ENCODE measurements at places on chromosomes 11 and 22.

DNA sequence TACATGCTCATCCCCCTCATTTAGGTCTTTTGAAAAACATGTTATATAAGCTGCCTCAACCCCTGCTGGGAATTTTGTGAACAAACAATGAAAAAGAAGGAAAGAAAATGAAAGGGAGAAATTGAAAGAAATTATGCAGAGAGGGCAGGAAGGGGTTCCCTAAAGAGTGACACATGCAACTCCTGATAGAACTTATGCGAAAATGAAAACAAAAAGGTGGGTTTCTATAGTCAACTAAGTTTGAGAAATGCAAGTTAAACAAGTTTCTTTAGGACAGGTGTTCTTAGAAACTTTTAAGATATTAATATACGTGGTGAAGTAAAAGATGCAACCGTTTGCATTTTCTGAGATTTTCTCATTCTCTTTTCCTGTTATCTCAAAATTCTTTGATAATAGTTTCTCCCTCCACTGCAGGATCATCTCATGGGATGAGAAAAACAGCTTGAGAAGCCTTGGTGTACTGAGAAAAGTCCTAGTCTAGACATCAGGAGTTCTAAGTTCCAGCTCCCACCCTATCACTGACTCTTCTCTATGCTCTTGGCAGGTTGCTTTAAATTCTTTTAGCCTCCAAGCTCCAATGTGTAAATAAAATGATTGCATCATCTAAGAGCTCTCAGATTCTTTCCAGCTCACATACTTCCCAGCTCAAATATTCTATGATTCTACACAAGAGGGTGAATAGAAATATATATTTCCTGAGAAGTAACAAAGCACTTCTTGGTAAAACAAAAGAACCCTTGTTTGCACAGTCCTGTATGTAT is 109.2 kb downstream of the FAM76B start:
- DNase-seq = no peak

GRCh38 chr11:118820412-118821357 is 29.7 kb upstream of the DDX6 start:
- DNase-seq = peak; percentile 72

GRCh38 chr11:71572811-71573210 is 7.4 kb downstream of the KRTAP5-10 start:
- no peak for DNase-seq

- DNase-seq = no peak
Measured at GRCh38 chr11:24249921-24250320, 246.9 kb upstream of the LUZP2 start.

DNA sequence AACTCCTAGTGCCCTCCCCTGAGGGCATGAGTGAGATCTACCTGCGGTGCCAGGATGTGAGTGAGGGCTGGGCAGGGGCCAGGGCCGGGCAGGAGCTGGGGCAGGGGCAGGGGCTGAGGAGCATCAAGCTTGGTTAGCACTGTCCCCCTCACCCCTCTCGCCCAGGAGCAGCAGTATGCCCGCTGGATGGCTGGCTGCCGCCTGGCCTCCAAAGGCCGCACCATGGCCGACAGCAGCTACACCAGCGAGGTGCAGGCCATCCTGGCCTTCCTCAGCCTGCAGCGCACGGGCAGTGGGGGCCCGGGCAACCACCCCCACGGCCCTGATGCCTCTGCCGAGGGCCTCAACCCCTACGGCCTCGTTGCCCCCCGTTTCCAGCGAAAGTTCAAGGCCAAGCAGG is 5.7 kb downstream of the TRPT1 start:
- no peak for DNase-seq

- DNase-seq = no peak
Measured at GRCh38 chr22:29300807-29301601, 5.4 kb upstream of the GAS2L1 start.

DNA sequence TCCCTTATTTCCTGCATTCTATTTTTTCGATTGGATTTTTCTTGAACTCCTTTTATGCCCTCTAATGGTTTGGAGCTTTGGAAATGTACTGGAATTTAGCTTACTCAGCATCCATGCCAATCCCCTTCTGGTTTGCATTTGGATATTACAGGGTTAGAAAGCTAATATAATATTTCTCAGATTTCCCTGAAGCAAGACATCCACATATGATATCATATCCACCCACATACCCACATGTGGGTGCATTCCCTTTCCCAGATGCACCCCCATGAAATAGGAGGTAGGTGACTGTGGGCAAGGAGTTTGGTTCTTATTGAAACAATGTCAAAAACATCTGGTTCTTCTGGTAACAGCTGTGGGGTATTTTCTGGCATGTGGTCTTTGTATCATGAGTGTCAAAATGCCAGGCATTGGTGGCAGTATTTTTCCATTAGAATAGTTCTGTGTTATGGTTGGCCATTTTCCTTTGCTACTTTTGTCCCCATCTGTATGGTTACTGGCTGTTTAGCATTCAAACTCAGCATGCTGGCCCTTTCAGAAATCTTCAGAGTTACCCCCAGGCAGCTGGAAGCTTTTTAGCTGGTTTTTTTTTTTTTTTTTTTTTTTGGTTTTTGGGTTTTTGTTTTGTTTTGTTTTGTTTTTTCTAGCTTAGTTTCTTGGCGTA is 32.7 kb upstream of the DDX10 start:
- DNase-seq = no peak

- DNase-seq = no peak
Measured at GRCh38 chr22:35174401-35175038, 82.8 kb upstream of the HMGXB4 start.

DNA sequence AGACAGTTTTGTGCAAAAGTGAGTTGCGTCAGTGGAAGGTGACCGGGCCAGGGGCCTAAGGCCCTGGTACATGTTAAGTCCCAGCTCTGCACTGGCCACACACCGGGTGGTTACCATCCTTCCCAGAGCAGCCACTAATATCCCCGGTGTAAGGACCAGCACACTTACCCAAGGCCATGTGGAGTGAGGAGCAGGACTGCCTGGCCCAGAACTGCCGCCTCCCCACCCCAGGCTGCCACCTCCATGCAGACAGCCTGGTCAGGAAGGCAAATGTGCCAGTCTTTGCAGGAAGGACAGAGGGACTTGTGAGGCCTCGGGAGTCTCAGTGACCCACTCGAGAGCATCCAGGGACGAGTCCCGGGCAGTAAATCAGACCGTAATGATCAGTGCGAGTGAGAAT is 102.9 kb downstream of the MORC2 start:
- DNase-seq = no peak

GRCh38 chr11:69115586-69116560 is 39.9 kb upstream of the SMIM38 start:
- DNase-seq = no peak

- no peak for DNase-seq
Measured at GRCh38 chr22:26983311-26983710, 325.9 kb downstream of the MIAT start.

- DNase-seq = peak; percentile 44
Measured at GRCh38 chr22:17084554-17085276, at the start of gene IL17RA. Gene IL17RA (plus strand): TSS chr22:17085000. CDS start chr22:17085092, 92 bp downstream.

- DNase-seq = no peak
Measured at GRCh38 chr11:129828301-129828836, 12.7 kb downstream of the TMEM45B start.

- DNase-seq = no peak
Measured at GRCh38 chr11:14551380-14551779, 31.2 kb upstream of the PSMA1 start.

- peak; percentile 98 for DNase-seq
Measured at GRCh38 chr11:85627998-85628770, at the start of gene TMEM126B. Gene TMEM126B (plus strand): TSS chr11:85628593. CDS start chr11:85628608, 15 bp downstream.

- peak; percentile 77 for DNase-seq
Measured at GRCh38 chr11:129143335-129143734, 48.8 kb downstream of the ARHGAP32 start.

DNA sequence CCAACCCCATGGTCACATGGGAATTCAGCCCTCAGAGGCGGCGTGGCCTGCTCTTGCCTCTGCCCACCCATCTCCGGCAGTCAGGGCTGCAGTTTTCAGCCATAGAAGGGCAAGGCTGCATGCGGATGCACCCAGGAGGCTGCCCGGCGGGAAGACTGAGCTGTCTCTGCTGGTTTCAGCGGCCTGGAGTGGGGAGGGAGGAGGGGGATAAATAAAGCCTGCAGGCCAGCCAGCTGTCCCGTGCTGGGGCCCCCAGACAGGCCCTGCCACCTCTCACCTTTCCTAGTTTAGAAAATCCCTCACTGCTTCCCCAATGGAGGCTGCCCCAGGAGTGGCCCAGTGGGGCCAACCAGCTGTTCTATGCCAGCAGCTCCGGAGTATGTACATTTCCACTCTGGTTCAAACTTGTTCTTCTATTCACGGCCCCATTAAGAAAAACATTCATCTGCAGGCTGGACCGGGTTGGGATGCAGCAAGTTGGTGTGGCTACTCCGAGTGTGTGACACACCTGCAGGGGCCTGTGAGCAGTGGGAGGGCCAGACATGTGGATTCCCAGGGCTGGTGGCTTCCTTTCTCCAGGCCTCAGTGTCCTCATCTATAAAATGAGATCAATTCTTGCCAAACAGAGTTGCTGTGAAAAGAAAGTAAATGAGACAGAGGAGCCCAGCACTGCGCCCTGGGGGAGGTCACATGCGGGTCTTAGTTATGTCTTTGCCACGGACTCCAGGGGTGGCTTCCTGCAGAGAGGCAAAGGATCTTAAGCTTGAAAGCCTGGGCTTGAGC is 5.0 kb downstream of the MICALL1 start:
- no peak for DNase-seq

- no peak for DNase-seq
Measured at GRCh38 chr11:12715941-12716340, 41.7 kb downstream of the TEAD1 start.

- DNase-seq = no peak
Measured at GRCh38 chr22:20571531-20572007, 64.2 kb downstream of the MED15 start.

DNA sequence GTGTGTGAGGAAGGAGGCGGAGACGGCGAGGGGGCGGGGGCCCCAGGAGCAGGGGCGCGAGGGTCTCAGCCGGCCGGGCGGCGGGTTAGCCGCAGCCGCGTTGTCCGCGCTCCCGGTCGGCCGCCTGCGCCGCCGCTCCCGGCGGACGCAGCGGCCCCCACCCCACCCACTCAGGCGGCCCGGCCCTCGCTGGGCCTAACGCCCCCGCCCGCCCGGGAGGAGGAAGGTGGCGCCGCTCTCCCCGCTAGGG is at the start of gene FCHSD2:
TSS of gene FCHSD2 (minus strand) at position 191 of the 250 bp plus-strand sequence. CDS start 441 bp downstream, outside the sequence.
- no peak for DNase-seq

DNA sequence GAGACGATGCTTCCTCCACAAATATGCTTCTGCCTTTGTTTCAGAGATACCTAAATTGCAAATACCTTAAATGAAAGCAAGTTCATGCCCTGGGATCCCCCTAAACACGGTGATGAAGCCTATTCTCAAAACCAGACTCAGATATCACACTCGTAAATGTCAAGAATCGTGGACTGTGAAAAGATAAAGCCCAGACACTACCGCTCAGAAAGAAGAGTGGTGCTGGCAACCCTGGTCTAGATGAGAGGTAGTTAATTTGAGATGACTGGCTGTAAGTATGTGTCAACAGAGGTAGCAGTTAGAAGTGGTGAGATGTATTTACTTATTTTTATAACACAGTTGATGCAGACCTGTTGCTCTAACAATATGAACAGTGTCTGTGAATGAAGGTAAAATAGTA is 2.5 kb downstream of the OVCH2 start:
- DNase-seq = no peak

DNA sequence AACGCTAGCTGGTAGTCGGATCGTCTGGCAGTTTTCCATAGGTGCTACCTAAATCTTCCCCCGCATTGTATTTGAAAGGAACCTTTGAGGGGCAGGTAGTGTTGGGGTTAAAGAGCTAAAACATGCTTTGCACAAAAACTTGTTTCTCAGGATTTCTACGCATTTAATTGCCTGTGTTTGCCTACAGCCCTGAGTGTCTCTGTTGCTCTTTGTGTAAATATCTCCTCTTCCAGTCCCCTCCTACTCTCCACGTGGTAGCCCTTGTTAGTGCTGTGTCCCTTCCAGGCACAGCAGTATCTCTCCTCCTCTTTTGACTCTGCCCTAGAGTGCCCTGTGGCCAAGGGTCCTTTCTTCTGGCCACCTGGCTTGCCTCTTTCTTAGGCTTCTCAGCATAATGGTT is 81.7 kb downstream of the BARX2 start:
- no peak for DNase-seq

GRCh38 chr11:59206635-59207034 is 6.1 kb downstream of the MPEG1 start:
- DNase-seq = no peak

DNA sequence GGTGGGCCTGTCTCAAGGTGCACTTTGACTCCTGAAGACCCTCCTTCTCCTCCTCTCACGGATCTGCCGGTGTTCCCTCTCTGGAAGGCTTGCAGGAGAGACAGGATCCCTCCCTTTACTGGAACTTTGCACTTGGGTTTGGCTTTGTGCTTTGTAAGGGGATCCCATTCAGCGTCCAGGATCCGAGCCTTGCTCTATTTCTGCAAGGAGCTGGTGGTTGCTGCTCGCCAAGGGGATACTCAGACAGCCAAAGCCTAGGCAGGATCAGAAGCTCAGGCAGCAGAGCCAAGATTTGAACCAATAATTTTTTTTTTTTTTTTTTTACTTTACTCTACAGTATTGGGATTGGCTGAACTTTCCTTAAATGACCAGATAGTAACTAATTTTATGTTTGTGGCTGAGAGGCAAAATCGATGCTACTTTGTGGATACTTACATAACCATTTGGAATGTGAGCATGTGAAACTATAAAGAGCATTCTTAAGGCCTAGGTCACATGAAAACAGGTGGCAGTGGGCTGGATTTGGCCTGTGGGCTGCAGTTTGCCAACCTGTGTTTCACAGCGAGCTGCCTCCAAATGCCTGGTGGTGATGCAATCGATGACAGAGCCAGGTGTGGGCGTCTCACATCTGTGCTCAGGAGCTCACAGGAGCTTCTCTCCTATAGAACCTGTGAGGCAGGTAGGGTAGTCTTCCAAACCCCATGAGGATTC is 25.2 kb downstream of the BCR start:
- no peak for DNase-seq

- no peak for DNase-seq
Measured at GRCh38 chr11:58179648-58180047, 9.2 kb upstream of the OR9Q2 start.

DNA sequence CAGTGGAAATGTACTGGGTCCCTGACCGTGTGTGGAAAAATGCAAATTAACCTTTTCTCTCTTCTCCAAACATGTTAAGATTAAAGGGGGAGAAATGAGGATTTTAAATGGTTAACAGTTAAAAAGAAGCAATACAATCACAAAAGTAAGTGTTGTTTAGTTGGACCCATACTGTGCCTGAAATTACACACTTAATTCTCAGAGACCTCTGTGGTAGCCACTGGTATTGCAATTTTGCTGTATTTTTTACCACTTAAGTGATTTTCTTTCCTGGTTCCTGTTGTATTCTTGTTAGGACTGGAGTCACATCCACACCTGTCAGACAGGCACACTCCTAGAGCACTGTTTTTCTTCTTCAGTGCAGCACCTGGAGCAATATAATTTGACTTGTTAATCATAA is 179.6 kb upstream of the PDGFD start:
- no peak for DNase-seq

DNA sequence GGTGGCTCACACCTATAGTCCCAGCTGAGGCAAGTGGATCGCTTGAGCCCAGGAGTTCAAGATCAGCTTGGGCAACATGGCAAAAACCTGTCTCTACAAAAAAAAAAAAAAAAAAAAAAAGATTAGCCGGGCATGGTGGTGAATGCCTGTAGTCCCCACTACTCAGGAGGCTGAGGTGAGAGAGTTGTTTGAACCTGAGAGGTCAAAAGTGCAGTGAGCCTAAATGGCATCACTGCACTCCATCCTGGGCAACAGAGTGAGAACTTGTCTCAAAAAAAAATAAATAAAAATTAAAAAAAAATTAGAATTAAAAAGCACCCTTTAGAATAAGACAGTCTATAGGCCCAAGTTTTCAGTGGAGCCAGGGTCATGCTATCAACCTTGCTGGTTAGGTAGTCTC is 95.5 kb downstream of the PDHX start:
- DNase-seq = no peak

Measured in hypothalamus (tissue), 51 donors.